ENCODE measurements at places on chromosomes 4 and X. TPM values are rescaled to one million over a fixed set of nuclear protein-coding genes. Genes with fewer than 3 reads are reported as not detected.
A peak's percentile ranks its signal among the peaks of the same experiment; 100 is the strongest.

DNA sequence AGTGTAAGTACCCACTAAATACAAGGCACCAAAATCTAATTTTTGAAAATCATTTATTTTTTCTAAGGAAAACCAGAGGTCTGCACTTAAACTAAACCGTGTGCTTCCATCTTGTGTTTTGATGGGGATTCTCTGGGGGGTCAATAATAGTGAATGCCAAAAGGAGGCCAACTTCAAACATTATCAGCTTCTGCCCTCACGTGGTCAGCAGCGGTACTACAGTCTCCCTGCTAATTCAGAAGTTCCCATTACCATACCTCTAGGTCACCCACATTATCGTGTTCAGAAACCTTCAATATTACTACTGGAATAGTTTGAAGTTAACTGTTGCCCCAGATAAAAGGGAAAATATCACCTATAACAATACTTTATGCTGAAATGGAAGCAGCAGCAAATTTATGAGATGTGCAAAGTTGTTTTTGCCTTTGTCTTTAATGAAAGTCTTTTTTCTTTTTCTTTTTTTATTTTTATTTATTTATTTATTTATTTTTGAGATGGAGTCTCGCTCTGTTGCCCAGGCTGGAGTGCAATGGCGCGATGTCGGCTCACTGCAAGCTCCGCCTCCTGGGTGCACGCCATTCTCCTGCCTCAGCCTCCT, 17.3 kb downstream of the CTPS2 start:
- DNase-seq = peak; percentile 77

DNA sequence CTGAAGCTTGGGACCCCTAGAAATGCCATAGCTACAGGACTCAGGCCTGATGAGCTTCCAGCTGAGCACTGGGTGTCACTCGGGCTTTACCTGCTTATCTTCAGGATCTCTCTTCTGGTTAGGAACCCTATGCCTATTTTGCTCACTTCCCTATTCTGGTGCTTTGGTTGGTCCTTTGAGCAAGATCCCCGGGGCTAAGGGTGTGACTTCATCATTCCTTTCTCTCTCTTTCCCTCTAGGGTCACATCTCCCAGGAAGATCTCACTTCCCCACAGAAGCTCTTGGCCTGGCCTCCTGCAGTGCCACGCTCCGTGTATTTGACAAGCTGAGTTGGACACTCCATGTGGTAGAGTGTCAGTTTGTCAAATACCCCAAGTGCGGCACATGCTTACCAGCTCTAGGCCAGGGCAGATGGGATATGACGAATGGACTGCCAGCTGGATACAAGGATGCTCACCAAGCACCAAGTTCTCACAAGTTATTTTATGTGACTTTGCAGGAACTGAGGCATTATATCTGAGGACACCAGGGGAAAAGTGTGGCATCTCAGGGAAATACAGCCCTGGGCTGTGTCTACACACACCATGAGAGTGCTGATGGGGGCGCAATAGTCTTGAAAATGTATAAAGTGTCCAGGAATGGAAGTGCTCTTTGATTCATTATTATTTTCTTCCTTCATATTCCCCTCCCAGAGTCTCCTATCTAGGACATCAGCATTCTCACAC, 21.1 kb downstream of the VSIG4 start:
- DNase-seq = no peak

GRCh38 chr4:35238793-35239192, 1005.5 kb downstream of the ARAP2 start:
- DNase-seq = no peak

GRCh38 chr4:123874063-123874462, 477.5 kb downstream of the SPRY1 start:
- DNase-seq = no peak

GRCh38 chr4:95358421-95358820, 190.4 kb downstream of the UNC5C start:
- no peak for DNase-seq

- peak; percentile 48 for DNase-seq
These were observed 128.4 kb downstream of the REELD1 start for GRCh38 chr4:146342600-146343192.

DNA sequence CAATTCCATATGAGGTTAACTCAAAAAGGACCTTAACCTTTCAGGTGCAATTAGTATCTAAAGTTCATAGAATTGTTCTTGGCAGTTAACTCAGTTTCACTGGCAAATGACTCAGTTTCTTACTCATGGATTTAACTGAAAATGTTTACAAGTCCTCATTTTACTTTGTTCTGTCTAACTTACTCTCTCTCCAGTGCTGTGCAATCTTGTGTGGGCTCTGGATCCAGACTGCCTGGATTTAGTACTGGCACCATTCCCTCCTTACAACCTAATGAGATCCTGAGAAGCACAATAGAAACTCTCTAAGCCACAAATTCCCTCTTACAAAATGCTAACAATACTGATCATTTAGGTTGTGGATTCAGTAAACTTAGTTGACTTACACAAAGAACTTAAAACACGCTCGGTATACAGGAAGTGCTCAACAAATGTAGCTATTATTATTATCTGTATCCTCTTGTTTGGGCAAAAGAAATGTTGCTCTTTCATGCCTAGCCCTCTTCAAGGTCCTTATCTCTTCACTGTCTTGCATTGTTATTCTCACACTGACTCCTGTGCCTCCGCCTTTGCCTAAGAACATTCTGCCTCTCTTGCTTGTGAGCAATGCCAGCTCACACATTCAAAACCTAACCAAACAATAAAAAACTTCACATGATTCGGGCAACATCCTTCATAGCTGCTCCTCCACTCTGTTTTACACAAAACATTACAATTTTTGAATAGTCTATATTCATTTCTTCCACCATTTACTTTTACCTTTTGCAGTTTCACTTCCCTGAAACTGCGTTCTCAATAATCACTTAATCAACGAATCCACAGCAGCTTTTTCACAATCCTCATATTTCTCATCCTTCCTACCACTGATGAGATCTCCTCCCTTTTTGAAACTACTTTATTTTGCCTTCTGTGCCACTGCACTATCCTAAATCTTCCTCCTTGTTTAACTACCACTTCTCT, 91.8 kb downstream of the PDE5A start:
- DNase-seq = no peak

DNA sequence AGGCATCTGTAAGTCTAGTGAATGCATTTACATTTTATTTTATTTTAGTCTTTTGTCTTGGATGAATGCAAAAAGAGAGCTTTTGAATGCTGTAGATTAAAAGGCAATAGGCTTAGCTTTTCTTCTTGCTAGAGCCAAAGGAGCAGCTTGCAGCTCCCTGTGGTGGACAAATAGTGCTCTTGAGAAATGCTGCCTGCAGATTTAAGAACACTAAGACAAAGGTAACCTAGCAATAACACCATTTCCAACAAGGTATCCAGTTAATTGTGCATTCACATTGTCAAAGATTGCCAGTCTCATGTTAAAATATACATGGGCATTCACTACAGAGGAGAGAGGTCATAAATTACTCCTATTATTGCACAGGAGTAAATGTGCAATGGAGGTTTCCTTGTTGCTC, 859.2 kb upstream of the PRKX start:
- no peak for DNase-seq

DNA sequence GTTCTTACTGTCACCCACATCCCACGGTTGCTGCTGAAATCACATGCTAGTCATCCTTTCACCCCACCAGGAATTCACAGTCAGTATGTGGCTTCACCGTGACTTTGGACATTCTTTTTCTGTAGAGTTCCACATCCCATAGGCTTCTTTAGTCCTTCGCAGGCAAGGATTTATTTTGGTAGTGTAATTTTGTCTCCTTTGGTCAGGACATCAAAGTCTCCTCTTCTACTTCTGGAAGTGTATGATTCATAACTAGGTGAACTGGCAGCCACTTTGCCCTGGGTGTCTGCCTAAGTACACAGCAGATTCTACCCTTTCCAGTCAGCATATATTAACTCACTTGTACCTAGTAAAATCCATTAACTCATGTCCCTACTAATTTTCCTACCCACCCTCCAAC, 38.3 kb upstream of the MMAA start:
- DNase-seq = no peak

GRCh38 chr4:156538651-156539257, 432.8 kb downstream of the PDGFC start:
- DNase-seq = no peak

- no peak for DNase-seq
These were observed 164.9 kb downstream of the DTHD1 start for GRCh38 chr4:36446275-36446674.

DNA sequence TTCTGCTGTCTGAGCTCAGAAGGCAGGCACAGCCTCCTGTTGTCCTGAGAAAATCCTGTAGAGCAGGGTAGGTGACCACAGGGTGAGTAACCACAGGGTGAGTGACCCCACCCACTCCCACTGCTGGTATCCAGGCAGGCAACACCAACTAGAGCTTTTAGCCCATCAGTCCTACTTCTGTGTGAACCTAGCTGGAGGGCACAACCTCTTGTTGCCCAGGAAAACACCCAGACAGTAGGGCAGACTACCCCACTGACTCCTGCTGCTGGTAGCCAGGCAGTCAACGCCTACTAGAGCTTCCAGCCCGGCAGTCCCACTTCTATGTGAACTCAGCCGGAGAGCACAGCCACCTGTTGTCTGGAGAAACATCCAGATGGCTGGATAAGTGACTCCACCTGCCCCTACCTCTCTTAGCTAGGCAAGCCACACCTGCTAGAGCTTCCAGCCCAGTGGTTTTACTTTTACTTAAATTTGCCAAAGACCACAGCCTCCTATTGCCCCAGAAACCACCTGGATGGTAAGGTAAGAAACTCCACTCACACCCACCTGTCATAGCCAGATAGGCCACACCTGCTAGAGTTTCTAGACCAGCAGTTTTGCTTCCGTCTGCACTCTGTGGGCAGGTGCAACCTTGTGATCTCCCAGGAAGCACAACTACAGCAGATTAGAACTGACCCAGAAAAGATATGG, 371.6 kb downstream of the INPP4B start:
- DNase-seq = no peak

- DNase-seq = no peak
These were observed 110.9 kb downstream of the RS1 start for GRCh38 chrX:18561020-18561419.

DNA sequence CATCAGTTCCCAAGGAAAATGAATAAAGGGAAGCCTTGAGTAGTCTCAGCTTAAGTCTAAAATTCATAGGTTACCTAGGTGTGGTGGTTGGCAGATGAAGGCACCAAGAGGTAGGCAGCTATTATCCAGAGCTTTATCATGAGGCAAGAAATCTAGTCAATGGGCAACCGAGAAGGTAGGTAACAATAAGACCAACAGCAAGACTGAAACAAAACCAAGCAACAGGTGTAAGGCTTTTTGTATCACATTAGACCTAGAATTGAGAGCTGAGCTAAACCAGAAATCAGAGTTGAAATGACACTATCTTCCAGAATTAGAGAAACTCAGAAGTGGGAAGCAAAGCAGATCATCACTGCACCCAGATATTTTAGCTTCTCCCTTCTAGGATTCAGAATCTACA, 117.1 kb downstream of the CAMK2D start:
- no peak for DNase-seq

Gene MAGEA2B
- not detected for total RNA-seq

Gene PWWP3B
- total RNA-seq = 34.9 TPM

Gene DOCK11
- total RNA-seq = 8.3 TPM

Gene NLGN3
- total RNA-seq = 1.6 TPM

Gene DDIT4L
- 4.4 TPM for total RNA-seq

Gene F8A1
- 7.7 TPM for total RNA-seq

Data from hepatocyte (in vitro differentiated cells).